ENCODE measurements at places on chromosomes 2 and 18.

GRCh38 chr2:180829261-180829660 lies 151.1 kb upstream of the UBE2E3 start:
- DNase-seq: no peak

DNA sequence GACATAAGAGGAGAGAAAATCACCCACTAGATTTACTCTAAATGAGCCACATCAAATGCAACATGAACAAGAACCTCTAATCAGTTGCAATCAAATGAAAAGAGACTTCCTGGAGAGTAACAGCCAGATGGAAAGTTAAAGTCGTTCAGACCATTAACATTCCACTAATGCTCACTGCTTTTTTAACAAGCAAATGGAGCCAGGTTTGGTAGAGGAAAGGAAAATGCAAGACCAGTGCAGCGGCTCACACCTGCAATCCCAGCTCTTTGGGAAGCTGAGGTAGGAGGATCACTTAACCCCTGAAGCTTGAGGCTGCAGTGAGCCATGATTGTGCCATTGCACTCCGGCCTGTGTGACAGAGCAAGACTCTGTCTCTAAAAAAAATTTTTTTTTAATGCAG lies 48.5 kb downstream of the CACNB4 start:
- no peak for DNase-seq

GRCh38 chr2:233140077-233140585 lies 80.0 kb downstream of the INPP5D start:
- no peak for DNase-seq

- no peak for DNase-seq
Measured at GRCh38 chr2:40189881-40190280, 262.0 kb downstream of the SLC8A1 start.

DNA sequence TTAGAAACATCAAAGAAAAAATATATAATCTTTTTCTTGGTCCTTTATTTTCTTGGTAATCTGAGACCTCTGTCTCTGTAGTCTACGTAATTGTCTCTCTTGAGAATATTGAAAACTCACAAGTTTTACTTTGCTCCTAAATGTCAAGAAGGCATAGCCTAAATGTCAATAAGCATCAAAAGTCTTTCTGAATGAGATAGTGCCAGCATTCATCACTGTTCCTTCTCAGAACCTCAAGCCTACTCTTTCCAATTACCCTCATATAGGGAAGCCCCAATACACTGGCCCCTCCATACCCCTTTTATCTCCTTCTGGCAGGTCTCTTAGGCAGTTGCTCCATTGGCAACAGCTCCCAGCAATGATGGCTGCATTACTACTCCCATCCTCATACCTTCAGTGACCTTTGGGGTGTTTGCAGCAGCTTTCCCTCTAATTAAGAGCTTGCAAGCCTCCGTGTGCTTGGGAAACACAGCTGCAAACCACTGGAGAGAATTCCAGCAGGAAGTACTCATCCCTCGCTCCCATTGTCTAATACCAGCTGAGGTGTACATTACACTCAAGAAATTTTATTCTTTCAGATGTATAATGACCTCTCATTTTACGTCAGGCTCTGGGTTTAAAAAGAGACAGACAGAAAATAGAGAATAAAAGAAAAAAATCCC lies 95.8 kb downstream of the KYNU start:
- no peak for DNase-seq

- DNase-seq: no peak
Measured at GRCh38 chr2:31384351-31384750, 30.2 kb downstream of the XDH start.

DNA sequence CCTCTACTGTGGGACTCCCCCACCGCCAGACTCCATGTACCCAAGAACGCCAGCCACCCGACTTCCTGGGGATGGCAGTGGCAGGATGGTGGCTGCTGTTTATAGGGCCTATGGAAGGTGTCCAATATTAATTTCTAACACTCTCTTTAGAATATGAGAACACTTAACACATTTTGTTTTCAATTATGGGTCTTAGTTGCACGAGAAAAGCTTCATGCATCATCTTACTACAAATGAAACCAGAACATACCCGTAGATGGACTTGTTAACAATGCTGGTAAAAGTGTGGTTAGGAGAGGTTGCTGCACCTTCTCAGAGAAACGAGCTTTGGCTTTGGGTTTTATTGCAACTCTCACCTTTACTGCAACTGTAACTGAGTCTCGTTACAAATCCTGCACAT lies 335.6 kb upstream of the ID2 start:
- DNase-seq: no peak

DNA sequence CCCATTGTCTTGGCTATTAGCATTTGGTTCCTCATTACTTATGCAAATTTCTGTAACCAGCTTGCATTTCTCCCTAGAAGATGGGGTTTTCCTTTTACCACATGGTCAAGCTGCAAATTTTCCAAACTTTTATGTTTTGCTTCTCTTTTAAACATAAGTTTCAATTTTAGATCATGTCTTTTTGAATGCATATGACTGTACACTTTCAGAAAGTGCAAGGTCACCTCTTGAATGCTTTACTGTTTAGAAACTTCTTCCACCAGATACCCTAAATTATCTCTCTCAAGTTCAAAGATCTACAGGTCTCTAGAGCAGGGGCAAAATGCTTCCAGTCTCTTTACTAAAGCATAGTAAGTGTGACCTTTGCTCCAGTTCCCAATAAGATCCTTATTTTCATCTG lies 837.6 kb upstream of the NXPH2 start:
- DNase-seq: no peak

- DNase-seq: no peak
Measured at GRCh38 chr2:24482972-24483300, 8.1 kb upstream of the NCOA1 start.

GRCh38 chr2:222598611-222599010 lies 57.3 kb downstream of the FARSB start:
- no peak for DNase-seq

GRCh38 chr2:138277062-138277461 lies 224.5 kb upstream of the SPOPL start:
- DNase-seq: no peak

DNA sequence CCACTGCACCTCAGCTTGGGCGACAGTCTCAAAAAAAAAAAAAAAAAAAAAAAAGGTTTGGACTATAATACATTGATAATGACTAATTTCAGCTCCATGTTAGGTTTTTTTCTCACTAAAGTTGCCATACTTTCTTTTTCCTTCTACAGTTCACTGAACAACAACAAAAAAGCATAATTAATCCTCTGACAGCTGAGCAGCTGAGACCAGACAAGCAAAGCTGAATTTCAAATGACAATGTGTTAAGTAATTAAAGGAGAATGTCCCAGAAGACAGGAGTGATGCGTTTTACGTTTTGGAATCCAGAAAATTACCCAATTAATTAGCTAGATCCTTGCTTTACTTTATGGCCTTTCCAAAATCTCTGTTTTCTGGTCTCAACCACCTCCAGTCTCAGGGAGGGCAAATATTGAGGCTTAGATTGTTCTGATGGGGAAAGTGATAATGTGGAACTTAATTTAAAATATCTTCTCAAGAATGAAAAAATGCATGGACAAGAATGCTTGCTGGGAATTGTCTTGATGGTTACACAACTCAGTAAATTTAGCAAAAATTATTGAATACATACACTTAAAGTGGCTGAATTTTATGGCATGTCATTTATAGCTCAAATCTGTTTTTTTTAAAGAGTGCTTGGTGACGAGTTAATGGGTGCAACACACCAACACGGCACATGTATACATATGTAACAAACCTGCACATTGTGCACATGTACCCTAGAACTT lies 17.4 kb upstream of the RMDN2 start:
- DNase-seq: no peak

DNA sequence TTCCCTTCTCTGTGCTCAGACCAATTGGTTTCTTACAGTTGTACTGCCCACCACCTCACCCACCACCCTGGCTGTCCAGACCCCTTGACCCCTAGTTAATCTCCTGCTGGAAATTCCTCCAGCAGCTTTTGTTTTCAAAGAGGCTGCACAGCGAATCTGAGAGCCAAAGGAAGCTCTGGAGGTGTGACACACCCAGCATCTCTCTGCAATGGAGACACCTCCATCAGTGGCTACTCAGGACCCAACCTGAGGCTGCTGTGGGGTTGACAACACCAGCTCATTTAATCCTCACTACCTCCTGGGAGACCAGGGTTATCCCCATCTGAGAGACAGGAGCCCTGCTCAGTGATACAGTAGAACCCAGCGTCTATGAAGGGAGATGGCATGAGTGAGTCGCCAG lies 86.4 kb downstream of the BIN1 start:
- DNase-seq: no peak

DNA sequence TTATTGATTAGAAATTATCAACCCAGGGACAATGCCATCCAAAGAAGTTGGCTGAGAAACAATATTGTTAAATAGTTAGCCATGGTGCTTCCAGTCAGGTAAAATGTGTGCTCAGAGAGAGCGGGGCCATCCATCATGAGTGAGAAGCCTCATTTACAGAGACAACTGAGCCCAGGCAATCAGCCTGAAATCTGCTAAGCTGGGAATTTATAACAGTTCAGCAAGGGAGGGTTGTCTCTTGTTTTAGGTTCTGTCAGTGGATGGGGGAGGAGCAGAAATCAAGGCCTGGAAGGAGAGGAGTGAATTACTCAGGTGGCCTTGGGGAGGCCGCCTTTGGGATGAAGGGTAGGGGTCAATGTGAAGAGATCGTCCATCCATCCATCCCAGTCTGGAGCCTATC lies 102.5 kb upstream of the ST8SIA3 start:
- DNase-seq: no peak

DNA sequence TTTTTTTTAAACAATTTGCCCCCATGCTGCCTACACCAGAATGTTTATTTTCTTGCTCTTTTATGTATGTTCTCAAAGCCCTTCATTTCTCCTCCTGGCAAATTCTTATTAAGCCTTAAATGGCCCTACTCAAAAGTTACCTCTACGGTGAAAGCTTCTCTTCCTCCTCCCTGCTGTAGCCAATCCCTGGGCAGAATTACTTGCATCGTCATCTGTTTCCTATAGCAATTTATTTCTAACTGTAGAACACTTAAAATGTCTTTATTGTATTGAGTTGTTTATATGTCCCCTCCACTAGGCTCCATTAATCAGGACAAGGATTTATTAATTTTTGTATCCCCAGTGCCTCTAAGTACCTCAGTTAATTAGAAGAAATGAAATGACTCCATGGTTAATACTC lies 2.5 kb upstream of the RAD51AP2 start:
- DNase-seq: no peak
